ENCODE measurements at places on chromosomes 2 and 18. TPM values are rescaled to one million over a fixed set of nuclear protein-coding genes. Genes with fewer than 3 reads are reported as not detected.

DNA sequence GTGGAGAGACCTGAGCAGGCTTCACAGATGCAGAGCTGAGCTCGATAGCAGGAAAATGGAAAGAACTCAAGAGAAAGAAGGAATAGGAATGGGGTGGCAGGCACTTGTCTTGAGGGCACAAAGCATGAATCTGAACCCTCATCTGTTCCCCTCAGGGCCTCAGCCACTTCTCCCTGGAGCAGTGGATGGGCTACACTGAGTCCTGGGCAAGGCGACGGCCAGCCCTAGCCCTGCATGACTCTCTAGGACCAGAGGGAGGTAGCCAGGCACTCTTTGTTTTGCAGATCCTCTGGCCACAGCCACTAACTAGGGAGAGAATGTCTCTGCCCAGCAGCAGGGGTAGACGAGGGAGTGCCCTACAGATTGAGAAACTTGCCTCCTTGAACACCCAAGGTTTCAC, 3.4 kb upstream of the TEX51 start:
- H3K36me3 ChIP-seq, result no peaks in the 10 kb centered on the region
- no peaks in the 10 kb centered on the region for H3K27me3 ChIP-seq
- DNase-seq, result no peak

GRCh38 chr2:133312038-133312729, 256.1 kb downstream of the NCKAP5 start:
- no peaks in the 10 kb centered on the region for H3K36me3 ChIP-seq
- H3K27me3 ChIP-seq, result no peaks in the 10 kb centered on the region
- H3K27ac ChIP-seq, result no peak overlapping the region
- H3K4me3 ChIP-seq, result no peak overlapping the region

GALNT3 gene
- 0.32 TPM for total RNA-seq

DNA sequence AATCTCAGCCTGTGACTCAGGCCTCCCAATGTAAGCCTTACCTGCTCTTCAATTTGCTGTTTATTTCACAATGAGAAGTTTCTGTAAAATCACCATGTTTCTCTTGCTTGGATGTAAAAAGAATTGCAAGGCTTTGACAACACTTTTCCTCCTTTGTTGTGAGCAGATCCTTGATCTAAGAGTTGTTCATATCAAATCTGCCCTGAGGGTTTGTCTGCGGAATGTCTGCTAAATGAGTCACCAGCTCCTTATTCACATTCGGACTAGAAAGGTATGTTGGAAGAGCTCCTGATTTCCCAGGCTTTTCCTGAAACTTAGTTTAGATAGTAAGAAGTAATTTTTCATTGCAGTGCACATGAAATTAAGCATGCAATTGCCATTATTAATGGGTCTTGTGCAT, 268.2 kb upstream of the TCF4 start:
- no peaks in the 10 kb centered on the region for H3K4me1 ChIP-seq
- DNase-seq, result no peak
- H3K36me3 ChIP-seq, result no peaks in the 10 kb centered on the region

DNA sequence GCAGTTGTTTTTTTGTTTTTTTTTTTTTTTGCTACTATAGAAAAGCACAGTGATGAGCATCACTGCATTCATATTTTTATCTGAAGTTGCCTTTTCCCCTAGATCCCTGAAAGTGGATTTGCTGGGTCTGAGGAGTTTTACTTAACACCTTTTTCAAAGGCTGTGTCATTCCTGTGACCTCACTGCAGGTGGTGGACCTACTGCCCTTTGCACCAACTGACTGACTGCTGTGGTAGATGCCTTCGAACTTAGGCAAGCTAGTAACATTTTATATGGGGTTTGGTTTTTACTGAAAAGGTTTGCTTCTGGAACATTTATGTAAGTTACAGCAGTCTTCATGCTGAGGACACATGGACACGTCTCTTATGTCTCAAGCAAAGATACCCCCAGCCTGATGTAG, 36.2 kb downstream of the SPTBN1 start:
- H3K36me3 ChIP-seq, result no peaks in the 10 kb centered on the region
- no peak for DNase-seq
- H3K4me1 ChIP-seq, result peaks cover 100% of the 10 kb centered on the region
- H3K27me3 ChIP-seq, result no peaks in the 10 kb centered on the region
- H3K4me3 ChIP-seq, result no peak overlapping the region

DNA sequence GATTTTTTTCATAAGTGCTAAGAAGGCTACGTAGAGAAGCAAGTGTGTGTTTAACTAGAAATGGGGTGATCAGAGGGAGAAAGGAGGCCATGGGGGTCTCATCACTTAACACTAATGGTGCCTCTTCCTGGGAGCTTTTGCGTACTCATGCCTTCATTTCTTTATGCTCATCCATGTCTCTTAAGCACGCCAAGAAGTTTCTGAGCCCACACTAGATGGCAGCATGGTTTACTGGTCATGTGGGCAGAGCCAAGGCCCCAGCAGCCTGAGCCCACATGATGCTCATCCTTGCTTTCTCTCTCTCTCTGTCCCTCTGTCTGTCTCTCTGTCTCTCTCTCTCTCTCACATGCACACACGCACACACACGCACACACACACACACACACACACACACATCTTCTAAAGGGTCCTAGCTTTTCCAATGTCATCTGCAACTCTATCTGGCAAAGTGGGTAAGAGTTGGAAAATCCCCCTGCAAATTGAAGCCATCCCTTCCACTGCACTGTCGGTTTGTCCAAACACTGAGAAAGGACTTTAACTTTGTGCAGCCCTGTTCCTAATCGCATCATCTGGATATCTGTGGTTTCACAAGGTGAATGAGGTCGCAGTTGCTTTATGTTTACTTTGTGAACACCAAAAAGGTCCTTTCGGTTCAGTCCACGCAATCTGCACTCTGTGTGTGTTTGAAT, 137.1 kb upstream of the CCDC68 start:
- H3K27ac ChIP-seq, result no peak overlapping the region
- H3K4me1 ChIP-seq, result peaks cover 17% of the 10 kb centered on the region
- no peak for DNase-seq
